ENCODE measurements at places on chromosomes 3 and 15.

DNA sequence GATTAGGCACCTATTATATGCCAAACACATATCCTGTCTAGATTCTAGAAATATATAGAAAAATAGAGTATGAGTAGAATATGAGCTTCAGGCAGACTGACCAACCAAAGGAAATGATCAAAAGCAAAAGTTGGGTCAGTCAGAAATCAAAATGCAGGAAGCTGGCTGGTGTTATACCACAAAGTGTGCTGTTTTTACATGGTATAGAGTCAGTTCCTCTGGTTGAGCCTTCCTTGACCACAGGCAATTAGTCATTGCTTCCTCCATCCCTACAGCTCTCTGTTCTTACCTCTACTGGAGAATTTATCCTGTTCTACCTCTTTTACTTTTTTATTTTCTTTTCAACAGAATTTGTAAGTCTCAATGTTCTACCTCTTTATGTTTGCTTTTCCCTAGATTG, 149.8 kb downstream of the TMCO5A start:
- no peak for DNase-seq

DNA sequence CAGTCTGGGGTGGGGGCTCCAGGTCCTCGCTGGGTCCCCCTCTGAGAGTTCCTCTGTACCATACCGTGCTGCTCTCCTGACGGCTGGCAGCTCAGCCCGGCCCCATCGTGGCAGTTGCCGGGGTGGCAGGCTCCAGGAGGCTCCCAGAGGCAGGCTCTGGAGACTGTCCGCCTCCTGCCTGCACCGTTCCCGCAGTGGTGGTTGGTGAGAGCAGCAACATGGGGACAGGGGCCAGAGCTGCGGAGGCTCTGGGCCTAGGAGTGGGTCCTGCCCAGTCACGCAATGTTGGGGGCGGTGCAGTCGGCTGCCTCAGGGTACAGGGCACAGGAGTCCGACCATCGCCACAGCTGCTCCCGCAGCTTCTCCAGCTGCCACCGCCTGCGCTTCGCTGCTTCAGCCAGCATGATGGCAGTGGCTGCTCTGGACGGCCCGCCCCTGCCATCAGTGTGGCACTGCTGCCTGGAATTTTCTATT, 492.7 kb downstream of the AGBL1 start:
- DNase-seq = no peak

DNA sequence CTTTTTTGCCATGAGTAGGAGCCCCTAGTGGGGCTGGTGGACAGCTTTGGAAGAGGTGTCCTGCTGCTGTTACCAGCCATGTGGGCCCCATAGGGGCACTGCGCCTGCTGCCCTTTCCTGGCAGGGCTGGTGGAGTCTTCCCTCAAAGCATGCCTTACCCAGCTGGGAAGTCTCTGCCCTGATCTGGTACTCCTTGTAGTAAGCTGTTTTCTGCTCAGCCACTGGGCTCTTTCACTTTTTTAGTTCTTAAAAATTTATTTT, 26.2 kb downstream of the HMCES start:
- DNase-seq = no peak

- no peak for DNase-seq
These were observed 29.9 kb downstream of the AP3S2 start for GRCh38 chr15:89863918-89864317.

GRCh38 chr3:43207628-43208085, 78.7 kb upstream of the SNRK start:
- DNase-seq = no peak

GRCh38 chr3:141877911-141878310, 1.5 kb downstream of the ATP1B3 start:
- no peak for DNase-seq

GRCh38 chr3:98846101-98846500, 55.4 kb downstream of the DCBLD2 start:
- DNase-seq = no peak

DNA sequence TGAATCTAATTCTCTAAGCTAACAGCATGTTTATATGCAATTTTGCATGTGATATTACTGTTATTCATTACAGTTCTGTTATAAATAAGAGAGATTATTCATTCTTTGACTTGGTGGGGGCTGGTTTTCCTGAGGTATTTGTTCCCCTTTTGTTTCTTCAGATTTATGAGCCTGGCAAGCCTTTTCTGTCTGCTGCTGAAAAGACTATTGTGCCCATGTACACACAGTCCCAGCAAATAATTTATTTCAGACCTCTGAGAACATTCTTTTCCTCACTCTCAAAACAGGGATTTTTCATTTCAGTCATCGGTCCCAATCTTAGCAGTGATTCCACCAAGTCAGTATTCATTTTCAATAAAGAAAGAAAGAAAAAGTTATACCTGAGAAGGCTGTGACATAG, 716.8 kb downstream of the NSUN3 start:
- no peak for DNase-seq

DNA sequence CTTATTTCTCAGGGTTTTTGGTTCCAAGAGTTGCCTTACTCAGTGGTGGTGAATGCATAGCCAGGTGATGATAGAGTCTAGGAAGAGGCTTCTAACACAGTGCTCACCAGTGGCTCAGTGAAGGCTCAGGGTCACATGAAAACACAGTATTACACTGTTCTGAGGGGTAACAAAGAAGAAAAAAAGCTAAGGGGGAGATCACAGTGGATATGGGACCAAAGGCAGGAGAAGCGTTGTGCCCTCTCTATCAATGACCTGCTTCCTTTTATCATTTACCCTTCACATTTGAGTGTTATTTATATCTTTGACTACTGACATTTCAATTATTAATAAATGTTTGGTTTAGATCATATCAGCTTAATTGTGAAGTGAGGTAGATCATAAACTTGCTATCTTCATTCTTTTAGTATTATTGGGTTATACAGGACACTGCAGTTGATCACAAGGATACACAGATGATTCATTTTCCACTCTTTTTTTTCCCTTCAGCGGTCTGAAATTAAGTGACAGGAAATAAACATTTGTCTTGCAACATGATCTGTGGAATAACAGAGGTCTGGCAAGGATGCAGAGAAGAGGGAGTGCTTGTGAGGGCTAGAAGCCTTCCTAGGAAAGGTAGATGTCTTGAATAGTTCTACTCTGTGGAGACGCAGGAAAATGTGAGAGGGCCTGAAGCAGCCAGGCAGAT, 171.7 kb downstream of the C3orf38 start:
- no peak for DNase-seq

- DNase-seq = no peak
These were observed 1.2 kb downstream of the GPR176 start for GRCh38 chr15:39918688-39919385.

- DNase-seq = no peak
These were observed 94.2 kb downstream of the ZBTB20 start for GRCh38 chr3:115052906-115053305.

DNA sequence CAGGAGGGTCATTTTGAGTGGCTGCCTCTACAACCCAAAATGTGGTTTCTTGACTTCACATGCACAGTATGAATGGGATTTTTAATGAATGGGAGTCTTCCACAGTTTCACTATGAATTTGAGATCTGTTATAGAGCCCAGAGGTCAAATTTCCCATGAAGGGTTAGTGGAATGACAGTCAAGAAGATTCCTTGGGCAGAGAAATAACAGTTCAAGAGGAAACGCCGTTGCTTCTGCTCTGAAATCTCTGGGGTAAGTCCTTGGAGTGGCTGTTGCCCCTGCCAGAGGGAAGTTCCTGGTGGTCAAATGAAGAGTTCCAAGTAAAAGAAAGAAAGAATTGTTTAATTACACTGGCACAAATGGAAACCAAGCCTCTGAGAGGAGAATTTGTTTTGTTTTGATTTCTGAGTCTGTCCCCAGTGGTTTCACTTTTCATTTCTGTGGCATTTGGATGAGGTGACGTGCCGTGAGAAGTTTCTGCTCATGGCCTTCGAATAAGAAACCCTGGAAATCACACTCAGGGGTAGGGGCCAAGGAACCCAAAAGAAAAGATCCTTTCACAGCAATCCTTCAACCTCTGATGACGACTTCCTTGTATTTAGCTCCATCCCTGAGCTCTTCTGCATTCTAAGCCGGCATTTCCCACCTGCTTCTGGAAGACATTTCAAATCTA, 77.5 kb upstream of the IL12A start:
- DNase-seq = no peak

DNA sequence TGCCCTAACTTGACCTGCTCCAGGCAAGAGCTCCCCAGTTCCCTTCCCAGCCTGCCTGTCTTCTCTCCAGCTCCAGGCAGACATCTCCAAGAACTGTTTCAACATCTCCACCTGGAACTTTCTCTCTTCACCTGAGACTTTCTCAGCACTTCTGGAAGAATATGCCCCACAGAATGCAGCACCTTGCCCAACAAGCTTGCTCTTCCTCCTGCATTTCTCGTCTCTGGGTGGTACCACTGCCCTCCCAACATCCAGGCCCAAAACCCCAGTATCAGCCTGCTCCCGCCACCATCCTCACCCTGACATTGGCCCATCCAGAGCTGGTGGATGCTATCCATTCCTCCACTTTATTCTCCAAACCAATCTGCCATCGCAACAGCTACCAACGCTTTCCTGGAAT, 8.8 kb downstream of the RFTN1 start:
- DNase-seq = no peak

- no peak for DNase-seq
These were observed 11.5 kb upstream of the IGDCC4 start for GRCh38 chr15:65434201-65434600.

DNA sequence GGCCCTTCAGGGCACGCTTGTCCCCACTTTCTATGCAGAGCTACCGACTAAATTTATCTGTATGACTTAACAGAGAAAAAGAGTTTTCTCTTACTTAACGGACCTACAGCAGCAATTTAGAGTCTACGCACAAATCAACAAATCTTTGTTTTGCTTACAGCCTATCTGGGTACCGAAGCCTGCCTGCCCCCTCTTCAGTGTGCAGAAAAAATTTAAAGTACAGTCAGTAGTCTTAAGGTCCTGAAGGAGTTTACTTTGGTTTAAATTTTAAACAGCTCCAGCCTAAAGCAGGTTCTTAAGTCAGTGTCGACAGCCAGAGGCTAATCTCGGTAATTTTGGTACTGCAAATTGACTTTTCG, 570 bp downstream of the SACM1L start:
- no peak for DNase-seq

DNA sequence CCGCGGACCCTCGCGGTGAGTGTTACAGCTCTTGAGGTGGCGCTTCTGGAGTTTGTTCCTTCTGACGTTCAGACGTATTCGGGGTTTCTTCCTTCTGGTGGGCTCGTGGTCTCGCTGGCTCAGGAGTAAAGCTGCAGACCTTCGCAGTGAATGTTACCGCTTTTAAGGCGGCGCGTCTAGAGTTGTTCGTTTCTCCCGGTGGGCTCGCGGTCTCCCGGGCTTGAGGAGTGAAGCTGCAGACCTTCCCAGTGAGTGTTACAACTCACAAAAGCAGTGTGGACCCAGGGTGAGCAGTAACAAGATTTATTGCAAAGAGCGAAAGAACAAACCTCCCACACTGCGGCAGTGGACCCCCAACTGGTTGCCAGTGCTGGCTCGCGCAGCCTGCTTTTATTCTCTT, 177.1 kb downstream of the UACA start:
- no peak for DNase-seq

GRCh38 chr3:79415356-79415755, 352.4 kb downstream of the ROBO1 start:
- no peak for DNase-seq

DNA sequence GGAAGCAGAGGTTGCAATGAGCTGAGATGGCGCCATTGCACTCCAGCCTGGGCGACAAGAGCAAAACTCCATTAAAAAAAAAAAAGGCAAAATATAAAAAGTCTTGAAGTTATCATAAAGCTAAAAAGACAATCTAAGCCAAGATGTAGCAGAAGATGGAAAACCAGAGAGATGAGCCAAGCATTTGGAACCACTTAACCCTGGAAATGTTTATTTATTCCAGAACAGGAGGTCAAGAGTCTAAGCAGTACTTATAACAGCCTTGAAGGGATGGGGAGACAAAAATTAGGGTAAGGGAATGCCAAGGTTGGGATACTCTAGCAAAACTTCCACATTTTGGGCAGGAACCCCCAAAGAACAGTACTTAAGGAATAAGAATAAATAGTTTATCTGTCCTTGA, 30.1 kb downstream of the FAIM start:
- DNase-seq = no peak

DNA sequence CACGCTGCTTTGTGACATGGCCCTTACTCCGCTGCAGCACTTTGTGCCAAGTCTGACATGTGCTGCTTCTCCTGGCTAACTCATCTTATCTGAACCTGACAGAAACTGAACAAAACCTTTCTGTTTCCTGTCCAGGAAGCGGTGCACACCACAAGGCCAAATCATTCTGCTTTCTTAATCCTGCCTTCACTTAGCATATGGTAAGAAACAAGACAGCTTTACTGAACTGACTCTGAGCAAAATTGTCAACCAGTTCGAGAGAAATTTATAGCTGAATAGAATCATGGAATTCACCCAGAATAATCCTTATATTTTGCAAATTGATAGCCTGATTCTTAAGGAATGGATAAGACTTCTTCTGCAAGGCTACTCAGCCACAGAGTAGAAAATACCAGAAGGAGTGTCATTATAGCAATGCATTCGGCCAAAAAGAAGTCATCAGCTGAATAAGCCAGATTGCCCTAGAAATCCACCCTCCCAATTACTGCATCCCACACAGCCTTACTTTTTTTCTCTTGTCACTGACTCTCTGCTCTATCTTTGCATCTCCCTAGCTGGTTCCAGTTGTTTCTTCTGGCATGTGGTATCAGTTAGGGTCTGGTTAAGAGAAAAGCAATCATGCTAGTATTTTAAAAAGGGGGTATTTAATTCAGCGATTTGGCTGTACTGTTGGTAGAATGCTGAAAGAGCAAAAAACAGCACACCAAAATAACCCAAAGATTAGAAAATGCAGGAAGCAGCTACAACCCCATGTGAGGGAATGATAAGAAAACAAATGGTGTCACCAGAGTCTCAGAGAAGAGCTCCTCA, 41.6 kb upstream of the STRIT1 start:
- DNase-seq = no peak

GRCh38 chr3:130517602-130518001, 625 bp downstream of the COL6A6 start:
- no peak for DNase-seq

GRCh38 chr15:32651229-32651837, 9.8 kb downstream of the SCG5 start:
- DNase-seq = peak; percentile 7

GRCh38 chr15:100022806-100023205, 289.6 kb upstream of the LYSMD4 start:
- DNase-seq = no peak

DNA sequence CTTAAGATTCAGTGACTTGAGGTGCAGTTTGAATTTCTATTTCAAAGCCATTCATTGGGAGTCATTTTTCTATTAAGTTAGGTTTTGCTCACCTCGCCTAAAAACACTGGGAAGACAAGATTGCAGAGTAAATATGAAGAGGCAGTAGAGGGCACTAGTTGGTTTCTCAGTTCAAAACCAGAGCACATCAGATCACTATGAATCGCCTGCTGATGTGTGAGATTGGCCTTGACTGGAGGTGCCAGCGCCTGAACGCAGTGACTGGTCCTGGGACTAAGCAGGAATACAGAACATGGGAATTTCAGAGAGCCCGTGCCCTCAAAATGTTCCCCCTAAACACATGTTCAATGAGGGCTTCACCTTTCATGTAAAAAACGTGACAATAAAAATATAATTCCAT, 229.0 kb downstream of the ITPR1 start:
- DNase-seq = no peak

Measured in stimulated activated CD8-positive, alpha-beta memory T cell treated with anti-CD3 and anti-CD28 coated beads, Interleukin-7, amount 100 ng/mL, for 4 hours (primary cell).